ENCODE measurements at places on chromosomes 11 and 22.
A peak's percentile ranks its signal among the peaks of the same experiment; 100 is the strongest.

GRCh38 chr11:106644824-106645223 lies 373.5 kb downstream of the GUCY1A2 start:
- H3K27ac ChIP-seq = no peak overlapping the region
- H3K4me3 ChIP-seq = no peak overlapping the region
- no peaks in the 10 kb centered on the region for H3K27me3 ChIP-seq
- DNase-seq = no peak
- H3K4me1 ChIP-seq = no peaks in the 10 kb centered on the region

DNA sequence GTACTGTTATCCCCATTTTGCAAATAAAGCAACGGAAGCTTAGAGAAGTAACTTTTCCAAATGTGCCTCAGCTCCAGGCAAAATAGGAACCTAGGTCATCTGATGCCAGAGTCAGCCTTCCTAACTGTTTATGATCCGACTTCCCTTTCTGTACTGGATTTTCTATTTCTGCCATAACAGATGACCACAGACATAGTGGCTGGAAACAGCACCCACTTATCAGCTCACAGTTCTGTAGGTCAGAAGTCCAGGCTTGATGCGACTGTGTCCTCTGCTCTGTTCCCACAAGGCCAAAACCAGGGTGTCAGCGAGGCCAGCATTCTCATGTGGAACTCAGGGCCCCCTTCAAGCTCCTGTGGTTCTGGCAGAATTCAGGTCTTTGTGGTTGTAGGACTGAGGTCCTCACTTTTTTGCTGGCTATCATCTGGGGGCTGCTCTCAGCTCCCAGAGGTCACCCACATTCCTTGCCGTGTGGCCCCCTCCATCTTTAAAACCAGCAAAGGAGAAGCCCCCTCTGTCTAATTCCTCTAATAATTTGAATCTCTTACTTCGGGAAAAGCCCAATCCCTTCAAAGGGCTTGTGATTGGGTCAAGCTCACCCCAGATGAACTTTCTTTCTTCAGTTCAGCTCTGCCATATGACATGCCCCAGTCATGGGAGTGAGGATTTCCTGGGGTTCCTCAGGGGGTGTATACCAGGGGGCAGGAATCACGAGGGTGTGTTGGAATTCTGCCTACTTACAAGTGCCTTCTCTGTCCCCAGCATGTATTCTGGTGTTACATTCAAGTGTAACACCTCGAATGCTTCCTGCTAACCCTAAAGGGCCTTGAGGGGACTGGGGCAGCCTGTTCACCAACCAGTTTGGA lies 15.3 kb downstream of the KCNJ5 start:
- H3K27me3 ChIP-seq = peaks cover 19% of the 10 kb centered on the region
- no peak overlapping the region for H3K27ac ChIP-seq
- H3K36me3 ChIP-seq = no peaks in the 10 kb centered on the region
- peaks cover 14% of the 10 kb centered on the region for H3K4me1 ChIP-seq

DNA sequence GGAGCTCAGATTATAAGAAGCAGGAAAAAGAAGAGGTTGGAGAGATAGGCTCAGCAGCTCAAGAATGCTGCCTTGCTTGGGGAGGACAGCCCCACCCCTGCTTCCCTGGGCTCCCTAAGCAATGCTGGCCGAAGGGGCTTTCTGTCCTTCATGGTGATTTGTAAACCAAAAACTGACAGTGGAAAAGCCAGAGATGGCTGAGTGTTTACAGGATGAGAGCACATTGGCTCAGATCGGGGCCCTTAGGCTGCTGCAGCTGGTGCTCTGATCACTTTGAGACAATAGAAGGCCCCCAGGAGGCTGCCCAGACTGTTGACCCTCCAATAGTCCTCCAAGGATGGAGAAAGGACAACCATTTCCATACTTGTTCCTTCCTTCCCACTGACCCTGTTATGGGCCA lies 28.8 kb upstream of the AMOTL1 start:
- peak overlapping the region; percentile 15 for H3K27ac ChIP-seq
- no peak overlapping the region for H3K4me3 ChIP-seq
- H3K27me3 ChIP-seq = no peaks in the 10 kb centered on the region
- DNase-seq = peak; percentile 56

- no peak overlapping the region for H3K27ac ChIP-seq
- no peak for DNase-seq
- peaks cover 4% of the 10 kb centered on the region for H3K4me1 ChIP-seq
- H3K4me3 ChIP-seq = no peak overlapping the region
Measured at GRCh38 chr11:124752471-124753102, 532 bp upstream of the VSIG2 start.

GRCh38 chr11:71327156-71328085 lies 75.0 kb upstream of the SHANK2 start:
- no peaks in the 10 kb centered on the region for H3K36me3 ChIP-seq
- no peak overlapping the region for H3K27ac ChIP-seq
- no peaks in the 10 kb centered on the region for H3K4me1 ChIP-seq
- no peak for DNase-seq

DNA sequence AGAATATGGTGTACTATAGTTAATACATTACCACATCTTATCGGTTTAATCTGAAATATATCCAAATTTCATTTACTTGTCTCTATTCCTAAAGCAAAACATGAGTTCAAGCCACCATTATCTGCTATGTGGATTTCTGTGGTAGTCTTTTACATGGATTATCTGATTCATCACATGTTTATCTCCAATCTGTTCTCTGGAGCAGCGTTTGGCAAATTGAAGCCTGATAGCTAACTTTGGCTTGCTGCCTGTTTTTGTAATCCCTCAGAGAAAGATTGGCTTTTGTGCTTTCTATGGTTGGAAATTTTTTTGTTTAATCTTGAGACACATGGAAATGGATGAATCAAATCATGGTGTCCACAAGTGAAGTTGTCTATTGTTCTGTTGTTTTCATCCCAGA lies 274.3 kb downstream of the JRKL start:
- H3K27me3 ChIP-seq = no peaks in the 10 kb centered on the region
- DNase-seq = peak; percentile 34
- no peak overlapping the region for H3K27ac ChIP-seq
- no peaks in the 10 kb centered on the region for H3K36me3 ChIP-seq

GRCh38 chr11:73461335-73461840 lies 85.2 kb downstream of the RELT start:
- H3K4me3 ChIP-seq = no peak overlapping the region
- H3K4me1 ChIP-seq = no peaks in the 10 kb centered on the region
- DNase-seq = no peak

GRCh38 chr11:65857500-65857852 lies 504 bp downstream of the CFL1 start:
- H3K4me1 ChIP-seq = peaks cover 3% of the 10 kb centered on the region
- no peaks in the 10 kb centered on the region for H3K27me3 ChIP-seq
- DNase-seq = no peak
- H3K36me3 ChIP-seq = peaks cover 23% of the 10 kb centered on the region
- H3K4me3 ChIP-seq = peak overlapping the region; percentile 48
- peak overlapping the region; percentile 98 for H3K27ac ChIP-seq
